AG10803 (cell line): ENCODE measurements at places on chromosomes 13 and 19.
A peak's percentile ranks its signal among the peaks of the same experiment; 100 is the strongest.

- DNase-seq: no peak
These were observed 32.5 kb downstream of the DLEU7 start for GRCh38 chr13:50810998-50811397.

DNA sequence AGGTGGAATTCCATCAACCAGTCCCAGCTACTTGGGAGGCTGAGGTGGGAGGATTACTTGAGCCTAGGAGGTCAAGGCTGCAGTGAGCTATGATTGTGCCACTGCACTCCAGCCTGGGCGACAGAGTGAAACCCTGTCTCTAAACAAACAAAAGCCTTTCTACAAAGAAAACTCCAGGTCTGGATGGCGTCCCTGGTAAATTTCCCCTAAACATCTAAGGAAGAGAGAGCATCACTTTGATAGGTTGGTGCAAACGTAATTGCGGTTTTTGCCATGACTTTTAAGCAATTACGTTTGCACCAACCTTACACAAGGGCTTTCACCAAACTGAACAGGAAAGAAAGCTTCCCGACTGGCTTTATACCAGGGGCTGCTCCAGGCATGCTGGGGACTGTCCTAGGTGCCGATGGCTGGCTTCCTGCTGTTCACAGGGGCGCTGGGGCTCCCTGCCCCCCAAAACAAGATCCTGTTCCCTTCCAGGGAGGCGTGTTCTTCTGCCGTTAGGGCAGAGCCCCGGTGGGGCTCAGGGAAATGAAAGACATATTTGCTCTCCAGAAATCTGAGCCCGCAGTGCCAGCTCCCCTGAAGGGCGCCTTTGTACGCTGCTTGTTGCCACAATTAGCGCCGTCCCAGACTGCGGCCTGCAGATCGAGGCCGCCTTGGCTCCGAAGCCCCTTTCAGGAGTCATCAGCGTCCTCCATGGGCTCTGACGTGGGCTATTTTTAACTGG, 38.7 kb upstream of the KLF2 start:
- DNase-seq: no peak

DNA sequence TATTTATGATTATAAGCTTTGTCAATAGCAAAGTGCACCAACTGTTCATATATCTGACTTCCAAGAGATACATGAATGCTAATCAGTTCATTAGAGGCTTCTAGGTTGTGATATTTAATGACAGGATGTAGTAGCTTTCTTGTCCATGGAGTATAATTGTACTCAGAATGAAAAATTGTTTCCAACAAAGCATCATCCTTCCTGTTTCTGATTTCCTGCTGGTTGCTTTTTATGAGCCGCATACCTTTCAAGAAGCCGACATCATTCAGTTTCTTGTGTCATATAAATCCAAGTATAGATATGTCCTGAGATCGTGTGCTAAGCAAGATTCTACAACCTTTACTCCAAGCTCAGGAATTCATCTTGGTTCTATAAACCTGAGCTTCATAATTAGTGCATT, 326.6 kb downstream of the DIAPH3 start:
- no peak for DNase-seq

- peak; percentile 40 for DNase-seq
These were observed 92.1 kb downstream of the ATP11A start for GRCh38 chr13:112781881-112782361.

- DNase-seq: no peak
These were observed 56.7 kb downstream of the AKAP11 start for GRCh38 chr13:42328672-42329071.

DNA sequence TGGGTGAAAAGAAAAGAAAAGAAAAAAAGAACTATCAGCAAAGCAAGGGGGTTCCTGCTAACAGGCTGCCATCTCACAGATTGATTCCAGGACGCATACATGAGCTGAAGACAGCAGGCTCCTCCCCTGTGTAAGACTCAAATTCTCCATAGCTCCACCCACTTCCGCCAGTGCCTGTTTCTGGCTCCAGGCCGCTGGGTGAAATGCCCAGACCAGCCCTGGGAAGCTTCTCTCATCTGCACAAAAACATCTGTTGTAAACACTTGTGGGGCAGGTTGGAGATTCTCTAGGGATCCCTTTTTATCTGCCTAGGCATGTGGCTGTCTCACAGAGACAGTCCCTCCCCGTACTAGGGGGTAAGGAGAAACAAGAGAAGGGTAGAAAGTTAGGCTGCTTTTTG, 1054.4 kb upstream of the SPRY2 start:
- no peak for DNase-seq

DNA sequence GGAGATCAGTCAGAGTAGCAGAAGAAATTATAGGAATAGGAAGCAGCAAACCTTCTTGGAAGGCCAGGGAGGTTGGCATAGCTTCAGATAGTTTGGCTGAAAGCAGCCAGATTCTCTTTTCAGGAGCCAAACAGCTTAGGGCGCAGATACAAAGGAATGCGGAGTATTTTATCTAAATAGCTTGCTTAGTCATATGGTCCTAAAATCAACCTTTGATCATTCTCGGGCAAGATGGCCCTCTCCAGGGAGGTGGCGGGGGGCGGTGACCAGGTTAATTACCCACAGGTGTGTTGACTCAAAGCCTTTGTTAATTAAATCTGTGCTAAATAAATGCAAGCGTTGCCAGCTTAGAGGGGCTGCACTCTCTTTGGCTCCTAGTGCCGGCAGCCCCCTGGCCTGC, 12.5 kb upstream of the NCR1 start:
- DNase-seq: no peak
